ENCODE measurements at places on chromosomes 5 and 9.

DNA sequence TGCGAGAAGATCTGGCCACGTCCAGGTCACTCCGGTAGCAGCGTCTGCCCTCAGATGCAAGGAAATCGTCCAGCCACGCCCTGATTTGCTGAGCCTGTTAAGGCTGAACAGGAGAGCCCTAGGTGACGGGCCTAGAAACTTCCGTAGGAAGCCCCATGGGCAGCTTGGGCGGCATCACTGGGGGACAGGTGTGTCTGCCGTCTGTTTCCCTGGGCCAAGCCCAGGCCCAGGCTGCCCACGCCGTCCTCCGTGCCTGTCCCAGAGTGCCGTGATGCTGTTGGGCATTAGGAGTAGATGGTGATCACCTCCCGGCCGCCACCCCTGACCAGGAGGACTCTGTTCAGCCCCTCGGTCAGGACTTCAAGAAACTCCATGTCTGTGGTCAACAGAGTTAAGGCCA is 43.5 kb downstream of the NKD2 start:
- no peak for DNase-seq

DNA sequence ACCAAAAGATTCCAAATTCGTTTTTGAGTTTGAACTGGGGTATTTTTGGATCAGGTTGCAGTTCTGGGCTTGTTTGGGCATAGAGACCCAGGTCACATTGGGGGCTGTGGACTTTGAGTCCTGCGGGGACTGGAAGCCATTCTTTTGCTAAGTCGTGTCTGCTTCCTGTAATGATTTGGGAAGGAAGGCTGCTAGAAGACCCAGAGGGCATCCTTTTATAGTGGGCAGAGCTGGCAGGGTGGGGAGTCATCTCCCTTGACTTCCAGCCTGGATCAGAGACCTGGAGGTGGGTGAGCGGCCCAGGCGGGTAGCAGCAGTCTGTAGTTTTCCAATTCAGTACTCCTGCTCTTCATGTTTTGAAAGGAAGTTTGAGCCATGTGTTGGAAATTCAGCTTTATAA is 11.3 kb downstream of the ZNF618 start:
- DNase-seq = no peak

- DNase-seq = no peak
Measured at GRCh38 chr5:121319292-121319691, 532.4 kb upstream of the FTMT start.

GRCh38 chr5:57527870-57528269 is 45.3 kb upstream of the ACTBL2 start:
- DNase-seq = no peak

GRCh38 chr5:149448831-149449714 is 70.0 kb upstream of the IL17B start:
- DNase-seq = no peak

DNA sequence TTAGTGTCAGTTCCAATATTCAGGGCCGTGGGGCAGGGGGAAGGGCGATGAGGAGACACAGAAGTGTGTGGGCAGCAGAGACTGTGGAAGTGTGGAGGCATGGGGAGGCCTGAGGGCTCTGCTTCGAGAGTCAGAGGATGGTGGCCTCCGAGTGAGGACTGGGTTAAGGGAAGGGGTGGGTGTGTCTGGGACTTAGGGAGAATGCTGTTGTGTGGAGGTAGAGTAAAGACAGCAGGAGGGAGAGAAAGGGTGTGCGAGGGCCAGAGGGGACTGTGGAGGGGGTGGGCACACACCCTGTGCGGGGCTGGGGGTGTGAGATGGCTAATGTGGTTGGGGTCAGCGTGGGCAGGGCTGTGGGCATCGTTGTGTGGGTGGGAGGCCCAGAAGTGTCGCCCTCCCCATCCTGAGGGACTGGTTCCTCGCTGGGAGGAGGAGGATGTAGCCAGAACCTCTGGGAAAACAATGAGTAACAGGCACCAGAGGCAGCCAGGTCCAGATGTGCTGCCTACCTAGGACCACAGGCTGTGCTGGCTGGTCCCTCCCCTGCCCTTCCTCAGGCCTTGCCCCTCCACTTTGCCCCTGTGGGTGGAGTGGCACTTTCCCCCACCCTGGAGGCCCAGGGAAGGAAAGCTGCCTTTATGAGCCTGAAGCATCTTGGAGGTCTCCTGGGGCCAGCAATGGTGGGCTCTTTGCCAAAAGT is 4.2 kb downstream of the USP20 start:
- DNase-seq = no peak

DNA sequence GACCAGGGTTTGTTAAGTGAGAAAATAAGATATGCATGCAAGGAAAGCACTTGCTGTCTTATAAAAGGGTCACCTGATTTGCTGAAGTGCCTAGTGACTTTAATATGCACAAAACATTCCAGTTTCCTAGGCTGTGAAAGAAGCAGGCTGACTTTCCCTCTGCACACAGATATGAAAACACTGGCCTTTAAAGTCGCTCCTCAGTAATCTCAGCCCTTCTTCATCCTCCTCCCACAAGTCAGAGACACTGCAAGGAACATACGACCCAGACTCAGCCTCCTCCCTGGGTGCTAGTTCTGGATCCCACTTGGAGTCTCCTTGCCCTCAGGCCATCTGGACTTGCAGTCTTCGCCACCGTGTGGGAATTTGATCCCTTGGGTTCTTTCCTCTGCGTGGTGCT is 166.1 kb downstream of the CFAP90 start:
- DNase-seq = no peak

GRCh38 chr5:107213025-107213424 is 457.7 kb downstream of the EFNA5 start:
- DNase-seq = no peak

DNA sequence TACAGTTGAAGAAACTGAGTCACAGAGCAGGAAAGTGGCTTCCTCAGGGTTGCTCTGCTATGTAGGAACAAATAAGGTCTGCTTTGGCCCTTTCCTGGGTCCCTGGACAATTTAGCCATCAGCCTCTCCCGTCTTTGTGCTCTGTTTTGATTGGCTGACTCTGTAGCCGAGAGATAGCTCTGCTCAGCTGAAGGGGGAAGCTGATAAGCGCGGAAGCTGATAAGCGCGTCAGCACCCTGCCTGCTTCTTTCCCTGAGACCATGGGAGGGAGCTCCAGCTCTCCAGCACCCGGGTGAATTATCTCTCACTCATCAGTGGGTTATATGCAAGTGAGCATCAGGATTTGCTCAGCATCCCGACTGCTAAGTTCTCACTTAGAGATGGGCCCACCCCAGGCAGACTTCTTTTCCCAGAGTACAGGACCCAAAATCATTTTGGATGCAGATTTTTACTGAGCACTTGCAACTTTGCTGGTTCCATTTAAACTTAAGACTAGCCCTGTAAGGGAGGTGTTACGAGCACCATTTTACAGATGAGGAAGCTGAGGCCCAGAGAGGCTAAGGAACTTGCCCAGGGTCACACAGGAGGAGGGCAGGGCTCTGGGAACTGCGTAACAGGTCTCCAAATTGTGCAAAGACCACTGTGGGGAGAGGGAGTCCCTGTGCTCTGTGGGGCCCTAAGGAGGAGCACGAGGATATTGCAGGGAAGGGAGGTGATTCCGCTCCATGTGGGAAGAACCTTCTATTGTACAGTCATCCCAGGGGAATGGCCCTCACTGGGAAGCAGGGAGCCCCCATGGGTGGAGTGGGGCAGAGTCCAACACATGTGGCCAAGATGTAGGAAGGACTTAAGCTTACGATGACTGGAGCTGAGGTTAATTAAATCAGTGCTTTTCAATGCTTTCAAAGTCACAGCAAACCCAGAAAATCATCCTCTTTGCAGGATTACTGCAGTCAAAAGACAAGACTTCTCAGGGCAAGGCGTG is 83.7 kb upstream of the ORM1 start:
- no peak for DNase-seq

GRCh38 chr9:15116130-15116580 is 190.9 kb downstream of the TTC39B start:
- no peak for DNase-seq
